H9 (cell line): ENCODE measurements at places on chromosomes 5 and 9.

GRCh38 chr5:59873113-59873512 is 20.4 kb downstream of the PDE4D start:
- no peak for DNase-seq

DNA sequence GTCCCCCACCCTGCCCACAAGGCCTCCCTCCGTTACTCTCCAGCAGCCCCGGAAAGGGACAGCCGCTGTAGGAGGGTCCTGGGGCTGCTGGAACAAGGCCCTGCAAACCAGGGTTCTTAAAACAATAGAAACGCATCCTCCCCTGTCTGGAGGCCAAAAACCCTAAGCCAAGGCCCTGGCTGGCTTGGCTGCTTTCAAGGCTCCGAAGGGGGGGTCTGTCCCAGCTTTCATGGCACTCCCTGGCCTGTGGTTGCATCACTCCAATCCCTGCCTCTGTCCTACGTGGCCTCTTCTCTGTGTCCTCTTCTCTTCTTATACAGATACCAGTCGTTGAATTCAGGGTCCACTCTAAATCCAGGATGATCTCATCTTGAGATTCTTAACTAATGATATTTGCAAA is 7.4 kb upstream of the UBAC1 start:
- DNase-seq = no peak

DNA sequence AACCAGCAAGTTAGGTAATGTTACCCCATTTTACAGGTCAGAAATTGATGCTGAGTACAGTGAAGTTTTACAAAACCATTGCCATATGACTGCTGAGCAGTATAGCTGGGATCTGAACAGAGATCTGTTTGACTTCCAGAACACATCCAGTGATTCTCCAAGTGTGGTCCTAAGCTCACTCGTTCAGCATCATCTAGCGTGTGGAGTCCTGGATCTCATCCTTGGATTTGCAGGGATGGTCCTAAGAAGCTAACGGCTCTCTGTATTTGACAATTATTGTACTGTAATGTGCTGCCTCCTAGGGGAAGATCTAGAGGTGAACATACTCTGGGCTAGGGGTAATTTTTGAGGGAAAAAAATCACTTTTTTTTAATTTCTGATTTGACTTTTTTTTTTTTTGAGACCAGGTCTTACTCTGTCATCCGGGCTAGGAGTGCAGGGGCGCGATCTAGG is 1.4 kb downstream of the SLC26A2 start:
- DNase-seq = no peak

- no peak for DNase-seq
Measured at GRCh38 chr5:152511531-152512132, 106.6 kb upstream of the NMUR2 start.

DNA sequence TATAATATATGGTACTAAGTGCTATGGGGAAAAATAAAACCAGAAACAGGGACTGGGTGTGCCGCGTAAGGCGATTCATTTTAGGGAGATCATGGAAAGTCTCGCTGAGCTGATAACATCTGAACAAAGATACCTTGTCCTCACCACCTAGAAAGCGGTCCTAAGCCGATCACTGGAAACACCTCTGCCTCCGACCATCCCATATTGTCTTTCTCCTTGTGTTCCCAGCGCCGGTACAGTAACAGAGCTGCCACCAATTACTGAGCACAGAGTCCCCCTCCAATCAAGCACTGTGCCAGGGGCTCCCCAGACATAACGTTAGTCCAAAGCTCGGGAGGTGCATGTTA is 704 bp downstream of the CCDC112 start:
- DNase-seq = no peak

DNA sequence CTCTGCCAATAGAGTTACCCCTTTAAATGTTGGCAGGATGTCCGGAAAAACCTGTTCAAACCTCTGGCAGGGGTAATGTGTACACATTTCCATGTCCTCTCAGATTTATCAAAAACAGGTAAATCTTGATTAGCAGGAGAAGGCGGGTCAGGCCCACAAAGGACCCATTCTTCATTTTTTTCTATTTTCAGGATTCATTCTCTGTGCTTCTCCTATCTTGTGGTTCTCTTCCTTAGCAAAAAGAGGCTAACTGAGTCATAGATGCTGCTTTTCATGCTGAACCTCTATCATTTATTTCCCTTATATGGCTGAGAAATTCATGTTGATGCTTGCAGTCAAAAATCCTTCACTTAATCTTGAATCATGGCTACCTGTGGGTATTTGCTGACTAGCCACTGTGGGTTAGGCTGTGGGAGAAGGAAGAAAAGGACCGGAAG is 112.7 kb upstream of the IQGAP2 start:
- no peak for DNase-seq

DNA sequence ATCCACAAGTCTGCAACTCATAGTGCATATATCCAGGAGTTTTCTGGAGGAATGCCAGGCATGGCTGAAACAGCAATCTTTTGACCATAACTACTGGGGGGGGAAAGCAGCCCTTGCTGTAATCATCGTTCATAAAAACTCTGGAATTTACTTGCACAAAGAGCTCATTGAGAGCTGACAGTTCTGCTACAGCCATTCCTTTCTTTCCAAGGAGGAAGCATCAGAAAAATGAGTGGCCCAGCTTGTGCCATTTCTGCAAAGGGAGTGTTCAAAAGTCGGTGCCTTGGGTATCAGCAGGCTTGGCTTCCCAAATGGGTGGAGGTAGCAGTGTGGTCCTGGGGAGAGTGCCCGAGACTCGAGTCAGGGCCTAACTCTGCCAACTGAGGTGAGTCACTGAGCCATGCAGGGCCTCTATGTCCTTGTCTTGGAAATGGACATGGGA is 101.5 kb downstream of the GCNT1 start:
- DNase-seq = no peak

GRCh38 chr5:35212122-35212982 is 17.9 kb downstream of the PRLR start:
- DNase-seq = no peak

GRCh38 chr5:80225934-80226326 is 29.9 kb downstream of the SERINC5 start:
- DNase-seq = no peak

DNA sequence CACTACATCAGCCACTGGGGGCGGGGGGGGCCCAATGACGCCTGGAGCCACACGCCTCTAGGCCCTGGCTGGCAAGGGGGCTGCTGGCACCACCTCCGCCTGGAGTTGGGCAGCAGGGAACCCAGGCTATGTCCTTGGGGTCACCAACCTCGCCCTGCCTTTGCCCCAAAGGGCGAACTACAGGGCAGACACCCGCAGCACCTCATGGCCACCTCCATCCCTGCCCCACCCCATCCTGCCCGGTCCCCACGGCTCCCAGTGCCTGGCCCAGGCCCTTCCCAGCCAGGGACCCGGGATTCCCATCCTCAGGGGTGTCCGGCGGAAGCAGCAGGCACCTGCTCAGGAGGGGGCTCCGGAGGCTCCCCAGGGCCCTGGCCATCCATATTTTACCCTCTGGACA is 37.0 kb downstream of the NACC2 start:
- no peak for DNase-seq

GRCh38 chr5:92064993-92065392 is 681.9 kb upstream of the ARRDC3 start:
- DNase-seq = no peak

GRCh38 chr5:179780362-179780761 is 13.4 kb upstream of the LTC4S start:
- DNase-seq = no peak

DNA sequence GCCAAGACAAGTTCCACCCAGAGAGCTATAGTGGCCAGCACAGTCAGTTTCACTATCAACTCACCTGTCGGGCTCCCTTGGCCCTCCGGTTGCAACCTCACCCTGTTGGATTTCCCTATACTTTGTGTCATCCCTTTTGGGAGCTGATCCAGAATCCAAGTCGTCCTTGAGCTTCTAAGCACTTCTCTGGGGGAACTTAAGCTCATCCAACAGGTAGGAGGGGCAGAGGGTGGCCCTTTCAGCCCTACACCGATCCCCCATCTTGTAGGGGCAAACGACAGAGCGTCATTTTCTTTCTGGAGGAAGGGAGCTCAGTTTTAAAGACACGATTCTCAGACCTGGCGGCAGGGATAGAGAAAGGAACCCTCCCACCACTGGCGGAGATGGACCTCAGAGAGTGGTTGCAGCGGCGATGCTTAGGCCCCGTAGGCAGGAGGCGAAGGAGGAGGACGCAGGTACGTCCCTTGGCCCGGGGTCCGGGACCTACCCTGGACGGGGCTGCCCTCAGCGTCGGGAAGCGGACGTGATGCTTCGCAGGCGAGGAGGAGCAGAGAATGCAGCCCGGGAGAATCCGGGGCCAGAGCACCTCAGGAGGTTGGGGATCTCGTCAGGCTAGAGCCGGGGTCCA is 519 bp downstream of the ZER1 start:
- no peak for DNase-seq

- no peak for DNase-seq
Measured at GRCh38 chr9:114210691-114211276, 55.4 kb downstream of the COL27A1 start.

GRCh38 chr9:131279863-131280570 is 3.7 kb upstream of the FAM78A start:
- DNase-seq = no peak
